Mesangial cell (primary cell): ENCODE measurements at places on chromosomes 11 and 22. TPM values are rescaled to one million over a fixed set of nuclear protein-coding genes. Genes with fewer than 3 reads are reported as not detected.

INTS4 gene
- 17.1 and 20.8 TPM in 2 replicates for total RNA-seq

OR4B1 gene
- total RNA-seq, result not detected in 2 replicates

OR51E1 gene
- total RNA-seq, result not detected in 2 replicates

CCDC73 gene
- not detected in 2 replicates for total RNA-seq

DDTL gene
- 0.65 and 2.9 TPM in 2 replicates for total RNA-seq

GP1BB gene
- 1.8 and 2.4 TPM in 2 replicates for total RNA-seq

FAR1 gene
- total RNA-seq, result 16.6 and 24.9 TPM in 2 replicates

RBMXL2 gene
- not detected in 2 replicates for total RNA-seq

B4GALNT4 gene
- 13.9 and 21.6 TPM in 2 replicates for total RNA-seq

EXPH5 gene
- total RNA-seq, result 3.9 and 4.4 TPM in 2 replicates

VWA5A gene
- total RNA-seq, result 3.1 and 16.7 TPM in 2 replicates

SSTR3 gene
- total RNA-seq, result not detected in 2 replicates

KRTAP5-6 gene
- total RNA-seq, result not detected in 2 replicates

SCGB1A1 gene
- not detected in 2 replicates for total RNA-seq

SPTBN2 gene
- total RNA-seq, result 63.4 and 74.8 TPM in 2 replicates

NCR3LG1 gene
- total RNA-seq, result 3.3 and 5.5 TPM in 2 replicates

OR5A1 gene
- total RNA-seq, result not detected in 2 replicates

ISX gene
- not detected in 2 replicates for total RNA-seq

C22orf15 gene
- total RNA-seq, result 0.65 and 2.7 TPM in 2 replicates

OR4A5 gene
- not detected in 2 replicates for total RNA-seq

VPS51 gene
- total RNA-seq, result 162 and 269 TPM in 2 replicates

CABP4 gene
- total RNA-seq, result not detected in 2 replicates

CHRM4 gene
- total RNA-seq, result 0.25 TPM in 1 of 2 replicates, not detected in the other

KRTAP5-1 gene
- not detected in 2 replicates for total RNA-seq

ANKK1 gene
- total RNA-seq, result 0.13 TPM in 1 of 2 replicates, not detected in the other

HPS5 gene
- 8.5 and 8.8 TPM in 2 replicates for total RNA-seq

SRRD gene
- 11.0 and 20.2 TPM in 2 replicates for total RNA-seq
